Calu3 (cell line): ENCODE measurements at places on chromosomes 13 and 19. TPM values are rescaled to one million over a fixed set of nuclear protein-coding genes. Genes with fewer than 3 reads are reported as not detected.

BST2 gene
- 0.94 and 10.4 TPM in 2 replicates for total RNA-seq

SERPINE3 gene
- total RNA-seq, result not detected in 2 replicates

WDR88 gene
- 1.1 TPM in 1 of 2 replicates, not detected in the other for total RNA-seq

PPP1R12C gene
- 140 and 151 TPM in 2 replicates for total RNA-seq

XPO4 gene
- total RNA-seq, result 13.6 and 15.9 TPM in 2 replicates

- no peaks in the 10 kb centered on the region for H3K27me3 ChIP-seq
- H3K27ac ChIP-seq, result no peak overlapping the region
- peaks cover 41% of the 10 kb centered on the region for H3K36me3 ChIP-seq
- H3K4me3 ChIP-seq, result peak overlapping the region; percentile 24
These were observed 7.1 kb downstream of the HNRNPM start for GRCh38 chr19:8451885-8452284.

DNA sequence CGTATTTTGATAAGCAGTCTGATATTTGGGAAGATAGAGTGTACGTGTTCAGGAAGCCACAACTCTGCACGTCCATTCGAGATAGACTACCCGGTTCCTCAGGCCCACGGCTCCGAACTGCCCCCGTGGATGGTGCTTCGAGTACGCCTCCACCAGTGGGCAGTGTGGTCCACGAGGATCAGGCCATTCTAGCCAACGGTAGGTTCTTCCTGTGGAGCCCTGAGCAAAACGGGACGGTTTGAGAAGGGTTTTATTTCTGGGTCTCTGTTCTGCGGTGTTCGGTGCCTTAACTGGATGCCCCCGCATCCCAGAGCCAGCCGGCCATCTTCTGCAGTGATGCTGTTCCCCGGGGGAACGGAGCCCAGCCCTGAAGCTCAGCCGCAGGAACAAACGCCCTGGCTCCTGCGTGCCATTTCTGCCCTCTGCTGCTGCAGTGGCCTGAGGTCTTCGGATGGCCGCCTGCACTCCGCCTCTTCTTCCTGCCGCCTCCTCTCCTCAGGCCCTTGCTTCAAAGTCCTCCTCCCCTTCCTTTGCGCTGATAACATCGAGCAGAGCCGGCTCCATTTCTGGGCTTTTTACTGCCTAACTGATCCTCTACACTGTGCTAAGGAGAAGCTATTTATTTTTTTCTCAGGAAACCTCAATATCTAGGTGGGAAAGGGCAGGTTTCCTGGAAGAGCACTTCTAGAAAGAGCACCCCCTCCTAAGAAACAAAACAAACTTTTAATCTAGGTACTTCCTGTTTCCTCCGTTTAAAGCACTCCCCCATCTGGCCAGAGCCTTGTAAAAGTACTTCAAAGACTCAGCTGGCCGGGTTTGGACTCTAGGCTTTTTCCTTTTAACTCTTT lies 36.2 kb upstream of the SLC46A3 start:
- H3K27me3 ChIP-seq, result no peaks in the 10 kb centered on the region
- H3K4me3 ChIP-seq, result no peak overlapping the region
- no peak for DNase-seq
- H3K36me3 ChIP-seq, result no peaks in the 10 kb centered on the region
- H3K27ac ChIP-seq, result peak overlapping the region; percentile 18
- peaks cover 11% of the 10 kb centered on the region for H3K4me1 ChIP-seq

- no peak overlapping the region for H3K4me3 ChIP-seq
- no peak overlapping the region for H3K27ac ChIP-seq
- no peaks in the 10 kb centered on the region for H3K36me3 ChIP-seq
- DNase-seq, result no peak
- H3K4me1 ChIP-seq, result no peaks in the 10 kb centered on the region
These were observed 10.2 kb downstream of the LRP3 start for GRCh38 chr19:33204136-33204973.

GRCh38 chr19:16566161-16566560 lies 6.1 kb downstream of the SLC35E1 start:
- no peaks in the 10 kb centered on the region for H3K27me3 ChIP-seq
- H3K36me3 ChIP-seq, result peaks cover 53% of the 10 kb centered on the region
- H3K27ac ChIP-seq, result no peak overlapping the region
- no peak overlapping the region for H3K4me3 ChIP-seq
- H3K4me1 ChIP-seq, result peaks cover 19% of the 10 kb centered on the region

DNA sequence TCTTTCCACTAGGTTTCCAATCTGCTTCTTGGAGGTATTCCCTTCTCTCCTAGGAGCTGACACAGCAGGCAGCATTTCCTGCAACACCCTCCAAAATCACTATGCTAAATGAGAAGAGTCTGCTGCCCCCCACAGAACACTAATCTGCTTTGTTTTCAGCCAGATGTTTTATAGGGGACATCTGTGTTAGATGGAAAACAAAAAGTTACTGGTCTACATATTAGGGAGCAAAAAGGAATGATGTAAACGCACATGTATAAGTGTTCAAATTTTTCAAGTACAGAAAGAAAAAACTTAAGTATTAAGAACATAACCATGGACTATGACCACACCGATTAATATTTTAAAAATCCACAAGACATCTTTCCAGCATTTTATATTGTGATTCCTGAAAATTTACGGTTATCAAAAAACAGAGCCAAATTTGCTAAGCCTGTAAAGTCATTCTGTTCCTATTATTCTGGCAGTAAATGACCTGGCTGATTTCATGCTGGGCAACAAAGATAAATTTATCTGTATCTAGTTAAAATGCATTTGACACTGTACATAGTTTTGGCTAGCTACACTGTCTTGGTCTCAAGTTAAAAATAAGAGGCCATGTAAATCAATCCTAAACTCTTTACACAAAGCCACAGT lies 63.3 kb downstream of the DCLK1 start:
- H3K4me1 ChIP-seq, result no peaks in the 10 kb centered on the region
- peaks cover 15% of the 10 kb centered on the region for H3K27me3 ChIP-seq
- H3K4me3 ChIP-seq, result no peak overlapping the region
- no peaks in the 10 kb centered on the region for H3K36me3 ChIP-seq
- no peak overlapping the region for H3K27ac ChIP-seq

DNA sequence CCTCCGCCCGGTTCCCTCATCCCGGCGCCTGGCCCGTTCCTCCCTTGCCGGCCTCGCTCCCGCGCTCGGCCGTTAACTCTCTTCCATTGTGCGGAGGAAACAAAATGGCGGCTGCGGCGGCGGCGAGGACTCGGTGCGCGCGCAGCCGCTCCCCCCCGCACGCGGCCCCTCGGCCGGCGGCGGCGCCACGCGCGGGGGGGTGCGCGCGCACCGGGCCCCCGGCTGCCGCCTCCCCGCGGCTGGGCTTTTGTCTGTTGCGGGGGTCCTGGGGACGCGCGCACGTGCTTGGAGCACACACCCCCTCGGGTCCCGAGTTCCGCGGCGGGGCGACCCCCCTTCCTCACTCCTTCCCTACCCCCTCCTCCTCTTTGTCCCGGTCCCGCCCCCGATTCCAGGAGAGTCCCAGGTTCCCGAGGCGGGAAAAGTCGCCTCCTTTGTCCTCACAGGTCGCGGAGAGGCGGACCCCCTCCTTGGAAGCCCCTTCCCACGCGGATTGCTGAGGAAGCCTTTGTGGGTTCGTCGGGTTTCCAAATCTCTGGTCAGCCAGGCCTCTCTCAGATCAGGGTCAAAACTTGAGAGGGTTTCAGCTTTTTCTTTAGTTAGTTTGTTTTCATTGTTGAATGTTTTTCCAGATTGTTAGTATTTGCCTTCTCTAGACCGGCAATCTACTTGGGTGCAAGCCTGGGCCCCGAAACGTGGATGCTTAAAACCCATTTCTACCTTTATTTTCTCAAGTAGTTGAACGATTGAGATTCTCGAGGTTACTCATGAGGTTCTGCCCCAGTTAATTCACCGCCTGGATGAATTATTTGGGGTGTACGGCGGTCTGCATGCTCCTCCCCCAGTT lies 687 bp downstream of the ILF3 start:
- peaks cover 58% of the 10 kb centered on the region for H3K36me3 ChIP-seq
- H3K4me1 ChIP-seq, result peaks cover 7% of the 10 kb centered on the region
- peak overlapping the region; percentile 82 for H3K4me3 ChIP-seq
- peak; percentile 41 for DNase-seq
- H3K27me3 ChIP-seq, result no peaks in the 10 kb centered on the region

DNA sequence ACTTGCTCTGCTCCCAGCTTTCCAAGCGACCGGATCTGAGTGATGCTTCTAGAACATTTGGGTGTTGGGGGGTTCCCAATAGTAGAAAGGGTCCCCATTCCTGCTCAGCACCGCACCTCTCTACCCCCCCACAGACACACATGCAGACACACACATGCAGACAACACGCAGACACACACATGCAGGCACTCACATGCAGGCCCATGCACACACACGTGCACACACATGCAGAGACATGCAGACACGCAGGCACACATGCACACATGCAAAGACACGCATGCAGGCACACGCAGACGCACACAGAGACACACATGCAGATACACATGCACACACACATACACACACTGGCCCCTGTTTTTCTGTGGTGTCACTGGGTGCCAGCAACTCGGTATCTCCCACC lies 23.8 kb downstream of the ONECUT3 start:
- H3K4me1 ChIP-seq, result peaks cover 45% of the 10 kb centered on the region
- peaks cover 59% of the 10 kb centered on the region for H3K36me3 ChIP-seq
- no peaks in the 10 kb centered on the region for H3K27me3 ChIP-seq

DNA sequence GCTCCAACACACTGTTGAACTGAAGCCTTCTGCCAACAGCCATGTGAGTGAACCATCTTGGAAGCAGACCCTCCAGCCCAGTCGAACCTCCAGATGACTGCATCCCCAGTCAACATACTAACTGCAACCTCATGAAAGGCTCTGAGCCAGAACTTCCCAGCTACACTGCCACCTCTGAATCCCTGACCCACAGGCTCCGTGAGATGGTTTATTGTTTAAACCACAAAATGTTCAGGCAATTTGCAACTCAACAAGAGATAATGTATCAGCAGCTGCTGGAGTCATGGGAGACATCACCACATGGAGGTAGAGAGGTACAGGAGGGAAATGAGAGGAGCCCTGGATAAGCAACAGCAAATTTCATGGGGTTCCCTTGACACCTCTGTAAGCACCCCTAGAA lies 266.4 kb upstream of the NBEA start:
- no peaks in the 10 kb centered on the region for H3K36me3 ChIP-seq
- no peak overlapping the region for H3K4me3 ChIP-seq
- no peak for DNase-seq
- H3K4me1 ChIP-seq, result no peaks in the 10 kb centered on the region

DNA sequence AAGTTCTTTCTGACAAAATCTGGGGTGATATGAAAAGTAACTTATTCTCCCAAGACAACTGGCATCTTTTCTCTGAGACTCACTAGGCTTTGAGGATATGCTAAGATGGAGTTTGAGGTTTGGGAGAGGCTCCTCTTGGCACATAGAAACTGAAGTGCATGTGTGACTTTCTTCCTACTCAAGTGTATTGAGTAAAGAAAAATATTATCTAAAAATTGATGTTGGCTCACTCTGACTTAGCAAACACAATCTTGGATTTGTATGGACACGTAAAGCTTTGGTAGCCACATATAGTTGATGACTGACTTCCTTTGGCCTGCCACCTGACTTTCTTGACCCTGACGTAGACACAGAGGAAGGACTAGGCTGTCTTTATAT lies 71.1 kb upstream of the KLF12 start:
- H3K4me3 ChIP-seq, result no peak overlapping the region
- no peaks in the 10 kb centered on the region for H3K27me3 ChIP-seq
- no peaks in the 10 kb centered on the region for H3K36me3 ChIP-seq
- H3K27ac ChIP-seq, result no peak overlapping the region
- no peaks in the 10 kb centered on the region for H3K4me1 ChIP-seq
- no peak for DNase-seq

GRCh38 chr19:10644260-10645007 lies 9.7 kb upstream of the ILF3 start:
- no peak overlapping the region for H3K4me3 ChIP-seq
- H3K27ac ChIP-seq, result peak overlapping the region; percentile 9
- H3K36me3 ChIP-seq, result peaks cover 18% of the 10 kb centered on the region
- H3K27me3 ChIP-seq, result no peaks in the 10 kb centered on the region
- DNase-seq, result peak; percentile 86

GRCh38 chr19:1516395-1516753 lies 3.6 kb upstream of the ADAMTSL5 start:
- no peak overlapping the region for H3K27ac ChIP-seq
- DNase-seq, result no peak
- no peak overlapping the region for H3K4me3 ChIP-seq
- H3K27me3 ChIP-seq, result no peaks in the 10 kb centered on the region
- H3K4me1 ChIP-seq, result no peaks in the 10 kb centered on the region

DNA sequence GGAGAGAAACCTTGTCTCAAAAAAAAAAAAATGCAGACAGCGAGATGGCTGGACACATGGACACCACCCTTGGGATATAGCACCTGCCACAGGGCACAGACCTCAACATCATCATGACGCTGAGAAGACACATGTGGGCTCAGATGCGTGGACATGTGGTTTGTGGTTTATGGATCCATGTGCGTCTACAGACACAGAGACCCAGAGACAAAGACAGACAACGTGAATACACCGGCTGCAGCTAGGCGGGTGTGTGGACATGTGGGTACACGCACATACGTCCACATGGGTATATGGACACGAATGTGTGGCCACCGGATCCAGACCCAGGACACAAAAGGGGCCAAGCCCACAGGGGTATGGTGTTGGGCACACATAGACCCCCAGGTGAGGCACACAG lies 1.3 kb downstream of the TNFSF14 start:
- H3K27ac ChIP-seq, result no peak overlapping the region
- no peak overlapping the region for H3K4me3 ChIP-seq
- no peaks in the 10 kb centered on the region for H3K27me3 ChIP-seq
- no peaks in the 10 kb centered on the region for H3K4me1 ChIP-seq
- no peak for DNase-seq
- H3K36me3 ChIP-seq, result no peaks in the 10 kb centered on the region

DNA sequence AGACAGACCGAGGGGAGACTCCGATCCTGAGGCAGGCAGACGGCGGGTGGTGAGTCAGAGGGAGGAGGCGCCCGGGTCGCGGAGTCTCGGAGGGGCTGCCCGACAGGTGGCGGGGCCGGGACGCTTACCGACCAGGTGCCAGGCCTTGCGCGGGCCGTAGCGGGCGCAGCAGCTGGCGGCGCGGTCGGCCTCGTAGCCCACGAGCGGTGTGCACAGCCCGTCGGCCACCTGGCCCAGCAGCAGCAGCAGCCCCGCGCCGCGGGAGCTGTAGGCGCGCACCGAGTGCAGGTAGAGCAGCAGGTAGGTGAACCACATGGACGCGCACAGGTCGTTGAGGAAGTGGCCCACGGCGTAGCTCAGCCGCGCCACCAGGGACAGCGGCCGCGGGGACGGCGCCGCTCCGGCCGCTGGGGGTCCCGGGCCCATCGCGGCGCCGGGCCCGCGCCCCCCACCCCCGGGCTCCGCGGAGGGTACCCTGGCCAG lies 367 bp downstream of the MFSD12 start:
- peaks cover 10% of the 10 kb centered on the region for H3K4me1 ChIP-seq
- peak overlapping the region; percentile 96 for H3K4me3 ChIP-seq
- peak; percentile 67 for DNase-seq
- no peaks in the 10 kb centered on the region for H3K27me3 ChIP-seq
- H3K27ac ChIP-seq, result peak overlapping the region; percentile 96

- no peaks in the 10 kb centered on the region for H3K4me1 ChIP-seq
- peaks cover 17% of the 10 kb centered on the region for H3K27me3 ChIP-seq
- no peak overlapping the region for H3K4me3 ChIP-seq
- H3K36me3 ChIP-seq, result no peaks in the 10 kb centered on the region
- no peak for DNase-seq
These were observed 473.3 kb downstream of the ITGBL1 start for GRCh38 chr13:101925731-101926130.
